ENCODE measurements at places on chromosomes 3 and 15.

GRCh38 chr15:64636556-64636955, 138.8 kb downstream of the RBPMS2 start:
- DNase-seq, result no peak

DNA sequence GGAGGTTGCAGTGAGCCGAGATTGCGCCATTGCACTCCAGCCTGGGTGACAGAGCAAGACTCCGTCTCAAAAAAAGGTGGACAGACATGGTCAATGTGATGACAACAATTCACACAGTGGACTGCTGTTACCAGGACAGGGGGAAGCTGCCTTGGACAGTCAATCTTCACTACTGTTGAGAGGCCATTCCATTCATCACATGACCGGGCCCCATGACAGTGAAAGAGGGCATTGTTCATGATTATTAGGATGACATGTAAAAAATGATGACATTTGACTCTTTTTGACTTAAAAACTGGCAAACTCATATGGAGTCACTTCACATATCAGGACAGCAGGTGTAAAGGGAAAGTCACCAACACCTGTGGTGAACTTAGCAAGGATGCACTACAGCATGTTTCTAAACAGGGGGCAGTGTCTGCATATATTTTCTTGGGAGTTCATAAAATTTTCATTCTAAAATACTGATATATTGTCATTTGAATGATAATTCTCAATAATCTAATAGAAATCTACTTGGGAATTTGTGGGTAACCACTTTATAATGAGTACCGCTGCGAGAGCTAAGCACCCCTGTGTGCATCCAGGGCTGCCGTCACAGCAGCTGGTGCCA, 34.2 kb upstream of the LDHAL6B start:
- no peak for DNase-seq

- no peak for DNase-seq
Observed at GRCh38 chr15:100531823-100532327, 3.1 kb upstream of the CERS3 start.

DNA sequence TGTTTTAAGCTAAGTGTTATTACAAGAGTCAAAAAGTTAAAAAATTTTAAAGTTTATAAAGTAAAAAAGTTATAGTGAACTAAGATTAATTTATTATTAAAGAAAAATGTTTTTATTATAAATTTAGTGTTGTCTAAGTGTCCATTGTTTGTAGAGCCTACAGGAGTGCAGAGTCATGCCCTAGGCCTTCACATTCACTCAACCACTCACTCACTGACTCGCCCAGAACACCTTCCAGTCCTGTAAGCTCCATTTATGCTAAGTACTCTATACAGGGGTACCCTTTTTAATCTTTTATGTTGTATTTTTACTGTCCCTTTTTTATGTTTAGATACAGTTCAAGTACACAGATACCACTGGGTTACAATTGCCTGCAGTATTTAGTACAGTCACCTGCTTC, 37.2 kb downstream of the EEFSEC start:
- DNase-seq, result no peak

- DNase-seq, result no peak
Observed at GRCh38 chr15:83078712-83079111, 11.7 kb upstream of the BTBD1 start.

DNA sequence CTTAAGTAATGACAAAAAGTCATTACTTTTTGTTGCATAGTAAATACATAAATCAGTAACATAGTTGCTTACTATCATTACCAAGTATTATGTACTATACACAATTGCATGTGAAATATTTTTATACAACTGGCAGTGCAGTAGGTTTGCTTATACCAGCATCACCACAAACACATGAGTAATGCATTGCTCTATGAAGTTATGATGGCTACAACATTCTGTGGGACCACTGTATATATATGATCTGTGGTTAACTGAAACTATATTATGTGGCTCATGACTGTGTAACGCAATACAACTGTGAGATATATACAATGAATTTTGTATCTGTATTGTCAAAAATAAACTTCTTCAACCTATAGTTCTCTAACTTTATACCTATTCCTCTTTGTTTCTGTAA, 113.7 kb upstream of the RBMS3 start:
- DNase-seq, result no peak

DNA sequence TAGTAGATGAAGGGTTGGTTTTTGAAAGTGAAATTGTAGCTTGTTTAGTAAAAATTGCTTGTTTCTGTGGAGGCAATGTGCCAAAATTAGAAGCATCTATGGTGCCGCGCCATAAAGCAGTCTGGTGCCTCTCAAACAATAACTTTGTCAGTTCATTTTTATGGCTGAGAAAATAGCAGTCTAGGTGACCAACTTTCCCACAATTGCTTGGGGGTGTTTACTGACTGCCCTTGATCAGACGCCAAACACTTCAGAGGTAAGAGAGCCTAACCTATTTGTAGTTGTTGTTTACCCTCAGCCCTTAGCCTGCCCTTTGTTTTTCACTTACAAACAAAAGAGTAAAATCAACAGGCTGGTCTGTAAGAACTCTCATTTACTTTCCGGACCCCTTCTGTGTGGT, 174.5 kb downstream of the FNDC3B start:
- DNase-seq, result no peak

DNA sequence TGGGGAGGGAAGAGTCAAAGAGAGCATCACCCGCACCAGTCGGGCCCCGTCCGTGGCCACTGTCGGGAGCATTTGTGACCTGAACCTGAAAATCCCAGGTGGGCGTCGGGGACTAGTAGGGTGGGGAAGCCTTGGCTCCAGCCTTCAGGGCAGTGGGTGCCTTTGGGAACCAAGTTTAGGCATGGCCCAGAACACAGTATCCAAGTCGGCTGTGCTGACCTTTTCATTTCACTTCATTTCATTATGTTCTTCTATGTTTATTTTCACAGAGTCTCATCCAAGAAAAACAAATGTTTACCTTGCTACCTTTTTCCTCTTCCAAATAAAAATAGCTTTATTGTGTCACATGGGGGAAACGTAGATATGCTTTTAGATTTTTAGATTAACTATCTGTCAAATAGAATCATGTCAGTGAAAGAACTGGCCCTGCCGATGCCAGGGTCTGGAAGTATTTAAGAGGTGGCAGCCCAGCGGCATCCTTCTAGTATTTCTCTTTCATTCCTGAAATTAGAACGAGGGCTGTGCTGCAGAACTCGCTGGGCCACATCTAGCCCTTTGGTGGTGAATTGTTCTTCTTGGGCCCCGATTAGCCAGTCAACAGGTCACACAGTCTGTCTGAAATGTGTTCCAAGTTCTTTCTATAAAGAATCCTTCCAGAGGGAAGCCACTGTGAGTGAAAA, 60.5 kb downstream of the DNASE1L3 start:
- DNase-seq, result no peak

DNA sequence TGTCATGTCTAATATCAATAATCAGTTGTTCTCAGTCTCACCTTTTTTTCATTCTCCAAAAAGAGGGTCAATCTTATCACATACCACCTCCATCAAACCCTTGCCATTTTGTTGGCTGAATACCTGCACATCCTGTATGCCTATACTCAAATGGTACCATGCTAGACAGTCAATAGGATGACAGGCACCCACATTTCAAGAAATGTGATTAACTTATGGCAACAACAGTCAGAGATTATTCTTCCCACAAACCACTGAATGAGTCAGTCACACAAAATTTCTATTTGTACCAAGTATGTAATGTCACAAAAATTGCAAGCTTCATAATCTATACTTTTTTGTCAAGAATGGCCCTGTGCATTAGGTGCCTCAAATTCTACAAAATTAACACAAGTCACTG, 5.1 kb upstream of the SLC27A2 start:
- DNase-seq, result no peak

DNA sequence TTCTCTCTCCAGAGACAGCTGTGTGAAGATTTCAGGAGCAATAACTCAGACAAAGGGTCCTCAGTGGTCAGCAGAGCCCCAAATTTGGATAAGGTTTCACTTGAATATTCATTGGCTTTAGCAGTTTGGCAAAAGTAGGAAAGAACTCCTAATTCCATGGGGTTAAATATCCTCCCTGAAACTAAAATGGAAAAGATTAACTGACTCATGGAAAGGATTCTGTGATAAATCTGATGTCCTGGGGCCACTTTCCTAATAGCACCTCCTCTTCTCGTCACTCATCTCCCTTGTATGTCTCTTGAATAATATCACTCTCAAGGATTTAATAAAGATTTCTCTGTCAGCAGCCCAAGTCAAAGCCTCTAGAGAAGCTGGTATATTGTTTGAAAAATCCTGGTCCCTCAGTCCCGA, 33.3 kb upstream of the TBC1D23 start:
- DNase-seq, result no peak

GRCh38 chr3:36714343-36715086, 49.8 kb downstream of the DCLK3 start:
- no peak for DNase-seq

- DNase-seq, result no peak
Observed at GRCh38 chr3:153658136-153658535, 463.1 kb upstream of the ARHGEF26 start.

- no peak for DNase-seq
Observed at GRCh38 chr15:41775651-41776050, 1.4 kb downstream of the MAPKBP1 start.

DNA sequence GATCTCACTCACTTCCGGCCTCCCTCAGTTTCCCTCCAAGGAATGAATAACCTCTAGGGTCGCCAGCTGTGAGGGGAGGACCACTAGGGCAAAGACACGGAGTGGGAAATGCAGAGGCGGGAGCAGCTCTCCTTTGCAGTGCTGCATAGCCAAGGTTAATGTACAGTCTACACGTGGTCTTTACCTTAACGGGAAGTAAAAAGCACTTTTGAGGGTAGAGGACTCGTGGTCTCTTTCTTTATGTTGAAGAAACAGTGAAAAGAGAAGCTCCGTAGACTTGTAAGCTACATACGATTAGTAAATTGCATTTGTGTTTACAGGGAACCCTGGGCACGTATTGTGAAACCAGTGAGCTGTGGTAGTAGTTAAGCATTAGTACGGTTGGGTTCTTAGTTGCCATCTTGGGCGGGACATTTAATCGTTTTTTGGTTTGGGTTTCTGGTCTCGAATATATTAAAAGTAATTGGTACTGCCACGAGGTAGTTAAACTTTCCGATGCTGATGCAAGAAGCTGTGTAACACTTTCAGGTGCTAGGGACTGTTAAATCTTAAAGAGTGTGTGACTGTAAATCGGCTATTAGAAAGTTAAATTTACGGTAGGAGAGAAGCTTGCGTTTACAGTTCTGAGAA, 828 bp downstream of the U2SURP start:
- no peak for DNase-seq

GRCh38 chr3:53712817-53713388, 133.3 kb downstream of the CHDH start:
- DNase-seq, result no peak

DNA sequence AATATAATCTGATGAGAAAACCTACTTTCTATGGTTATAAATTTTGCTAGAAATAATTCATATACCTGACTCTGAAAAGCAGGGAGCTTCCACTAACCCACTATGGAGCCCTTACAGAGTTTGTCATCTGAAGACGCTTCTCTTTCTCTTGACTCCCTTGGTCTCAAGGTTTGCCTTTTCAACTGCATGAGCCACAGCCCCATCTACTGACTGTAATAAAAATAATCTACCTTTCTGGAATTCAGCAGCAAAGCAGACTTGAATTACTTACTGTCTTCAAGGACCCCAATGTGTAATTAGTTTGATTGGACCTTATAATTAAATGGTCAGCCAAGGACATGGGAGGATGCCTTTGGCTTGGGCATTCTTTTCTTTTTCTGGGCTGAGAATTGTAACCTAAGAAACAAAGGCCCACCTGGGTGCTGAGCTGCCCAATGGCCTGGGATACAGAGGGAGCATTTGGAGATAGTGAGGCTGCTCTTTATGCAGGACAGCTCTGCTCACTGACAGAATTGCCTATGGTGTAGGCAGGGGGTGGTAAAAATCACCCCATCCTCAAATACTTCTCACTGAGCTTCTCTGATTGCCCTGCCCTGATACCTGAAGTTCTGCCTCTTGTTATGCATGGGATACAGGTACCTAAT, 178.6 kb upstream of the TRIM42 start:
- DNase-seq, result no peak

- no peak for DNase-seq
Observed at GRCh38 chr3:183098536-183099025, 715 bp downstream of the MCCC1 start.

GRCh38 chr3:31768479-31769125, 212.5 kb downstream of the OSBPL10 start:
- peak; percentile 35 for DNase-seq

GRCh38 chr3:78863306-78864203, 904.2 kb downstream of the ROBO1 start:
- no peak for DNase-seq

DNA sequence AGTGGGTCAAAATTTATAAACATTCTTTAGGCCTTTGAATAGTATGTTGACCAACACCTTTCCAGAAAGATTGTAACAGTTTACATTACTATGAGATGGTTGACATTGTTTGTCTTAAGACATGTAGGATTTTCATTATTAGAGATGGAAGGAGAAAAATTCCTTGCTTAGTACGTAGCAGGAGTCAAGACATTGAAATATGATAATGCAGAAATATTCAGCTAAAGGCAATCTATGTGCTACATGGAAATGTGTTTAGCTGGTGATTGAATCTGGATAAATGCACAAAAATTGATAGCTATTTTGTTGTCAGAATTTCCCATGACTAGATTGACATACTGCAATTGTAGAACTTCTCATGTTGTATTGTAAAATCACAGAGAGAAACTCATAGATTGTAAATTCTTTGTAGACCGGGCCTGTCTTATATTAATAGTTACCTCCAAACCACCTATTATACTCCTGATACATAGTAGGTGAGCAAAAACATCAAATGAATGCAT, 370.4 kb upstream of the CBLB start:
- DNase-seq, result no peak

DNA sequence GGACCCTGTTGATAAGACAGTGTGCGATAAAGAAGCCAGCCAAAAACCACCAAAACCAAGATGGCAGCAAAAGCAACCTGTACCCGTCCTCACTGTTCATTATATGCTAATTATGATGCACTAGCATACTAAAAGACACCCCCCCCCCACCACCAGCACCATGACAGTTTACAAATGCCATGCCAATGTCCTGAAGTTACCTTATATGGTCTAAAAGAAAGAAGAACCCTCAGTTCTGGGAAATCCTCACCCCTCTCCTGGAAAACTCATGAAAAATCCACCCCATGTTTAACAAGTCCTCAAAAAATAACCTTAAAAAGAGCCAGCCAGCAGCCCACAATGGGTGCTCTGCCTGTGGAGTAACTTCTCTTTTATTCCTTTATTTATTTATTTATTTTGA, 48.4 kb upstream of the ZNF280D start:
- no peak for DNase-seq

- DNase-seq, result no peak
Observed at GRCh38 chr3:18501679-18502343, 76.7 kb upstream of the SATB1 start.
